Natural killer cell treated with Interleukin-12 subunit alpha and Interleukin-12 subunit beta and Interleukin-15 and Interleukin-18, amount 100 ng/mL, for 72 hours (primary cell): ENCODE measurements at places on chromosomes 3 and 15. TPM values are rescaled to one million over a fixed set of nuclear protein-coding genes. Genes with fewer than 3 reads are reported as not detected.

Gene SPINK8
- total RNA-seq, result not detected

DNA sequence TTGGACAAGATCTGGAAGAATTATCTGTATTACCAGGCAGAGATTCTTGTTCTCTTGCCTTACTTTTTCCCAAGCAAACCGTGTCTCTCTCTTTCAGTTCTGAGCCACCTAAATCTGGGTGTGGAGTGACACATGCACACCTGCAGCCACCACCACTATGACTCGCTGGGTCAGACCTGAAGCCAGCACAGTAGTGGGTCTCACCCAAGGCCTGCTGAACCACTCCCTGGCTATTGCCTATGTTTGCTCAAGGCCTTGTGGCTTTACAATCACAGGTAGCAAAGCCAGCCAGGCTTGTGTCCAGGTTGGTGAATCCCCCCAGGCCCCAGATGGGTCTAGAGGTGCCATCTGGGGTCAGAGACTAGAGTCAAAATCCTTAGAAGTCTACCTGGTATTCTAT lies 28.7 kb upstream of the COPB2 start:
- no peak for DNase-seq

GRCh38 chr15:71097890-71098289 lies 17.4 kb upstream of the THSD4 start:
- DNase-seq, result no peak

DNA sequence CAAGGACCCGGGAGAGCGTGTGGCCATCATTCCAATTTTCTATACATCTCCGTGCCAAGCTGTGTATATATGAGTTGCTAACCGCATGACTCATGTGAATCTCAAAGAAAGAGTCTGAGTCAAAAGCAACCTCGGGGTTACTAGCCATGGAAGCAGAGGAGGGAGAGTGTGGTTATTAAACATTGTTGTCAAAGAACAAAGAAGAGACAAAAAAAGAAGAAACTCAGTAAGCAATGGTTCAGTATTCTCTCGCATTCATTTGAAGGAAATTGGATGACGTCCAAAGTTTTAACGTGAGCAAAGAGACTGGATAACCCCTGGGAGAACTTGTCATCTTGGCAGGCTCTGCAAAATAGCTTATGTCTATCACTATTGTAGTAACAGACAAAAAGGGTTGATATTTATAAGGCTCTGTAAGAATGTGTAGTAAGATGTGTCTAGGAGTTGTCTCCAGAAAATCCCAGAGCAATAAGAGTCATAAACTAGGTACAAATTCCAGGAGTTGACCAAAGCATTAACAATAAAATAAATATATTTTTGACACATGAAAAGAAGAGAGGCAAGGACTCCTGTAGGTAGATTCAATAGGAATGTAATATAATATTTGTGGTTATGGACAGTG lies 52.8 kb upstream of the GRM7 start:
- no peak for DNase-seq

Gene INO80
- 55.7 TPM for total RNA-seq

- no peak for DNase-seq
Measured at GRCh38 chr3:121895121-121895520, 920 bp downstream of the SLC15A2 start.

DNA sequence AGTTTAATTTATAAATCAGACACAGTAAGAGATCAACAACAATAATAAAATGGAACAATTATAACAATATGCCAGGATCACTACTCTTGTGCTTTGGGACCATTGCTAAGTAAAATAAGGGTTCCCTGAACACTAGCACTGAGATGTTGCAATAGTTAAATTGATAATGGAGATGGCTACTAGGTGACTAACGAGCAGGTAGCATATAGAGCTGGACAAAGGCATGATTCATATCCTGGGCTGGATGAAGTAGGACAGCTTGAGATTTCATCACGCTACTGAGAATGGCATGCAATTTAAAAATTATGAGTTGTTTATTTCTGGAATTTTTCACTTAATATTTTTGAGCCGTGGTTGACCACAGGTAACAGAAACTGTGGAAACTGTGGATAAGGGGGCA lies 20.7 kb upstream of the MYZAP start:
- DNase-seq, result no peak

- no peak for DNase-seq
Measured at GRCh38 chr3:40924559-40925141, 274.7 kb upstream of the CTNNB1 start.

DNA sequence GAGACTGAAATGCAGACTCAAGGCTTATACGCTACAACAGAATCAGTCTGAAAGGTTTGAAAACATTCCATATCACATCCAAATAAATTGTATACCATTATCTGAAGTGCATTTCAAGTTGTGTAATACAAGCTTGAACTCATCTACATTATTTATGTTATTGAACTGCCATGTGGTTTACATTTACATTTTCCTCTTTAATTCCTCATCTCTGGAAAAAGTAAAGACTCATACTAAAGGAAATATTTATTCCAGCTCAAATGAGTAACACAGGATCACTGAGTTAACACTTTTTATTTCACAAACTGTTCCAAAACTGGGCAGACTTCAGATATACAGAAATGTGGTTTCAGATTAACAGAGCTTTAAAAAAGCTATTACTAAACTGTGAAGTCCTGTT lies 282.5 kb downstream of the ULK4 start:
- DNase-seq, result no peak

GRCh38 chr3:98754483-98754882 lies 8.7 kb upstream of the ST3GAL6 start:
- no peak for DNase-seq

DNA sequence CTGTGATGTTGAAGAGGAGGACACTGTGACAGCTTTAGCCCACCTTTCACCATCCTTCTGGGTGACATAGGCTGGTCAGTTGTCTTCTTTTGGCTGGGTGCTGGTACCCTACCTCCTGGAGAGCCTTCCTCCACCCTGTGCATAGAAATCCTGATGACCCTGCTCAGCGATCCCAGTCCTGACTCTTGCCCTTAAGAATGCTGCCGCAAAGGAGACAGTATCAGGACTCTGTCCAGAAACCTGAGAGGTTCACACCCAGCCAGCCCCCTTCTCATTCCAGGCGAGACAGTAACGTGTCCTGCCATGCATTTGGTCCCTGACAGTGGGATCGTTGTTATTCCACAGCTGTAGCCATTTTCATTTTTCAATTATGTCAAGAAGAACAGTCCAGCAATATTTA lies 312.8 kb upstream of the CHRM5 start:
- DNase-seq, result no peak

Gene C15orf62
- 0.12 TPM for total RNA-seq

- DNase-seq, result no peak
Measured at GRCh38 chr15:68582236-68582635, 3.4 kb downstream of the CORO2B start.

Gene IL5RA
- total RNA-seq, result not detected

GRCh38 chr3:36736301-36736700 lies 28.1 kb downstream of the DCLK3 start:
- no peak for DNase-seq

DNA sequence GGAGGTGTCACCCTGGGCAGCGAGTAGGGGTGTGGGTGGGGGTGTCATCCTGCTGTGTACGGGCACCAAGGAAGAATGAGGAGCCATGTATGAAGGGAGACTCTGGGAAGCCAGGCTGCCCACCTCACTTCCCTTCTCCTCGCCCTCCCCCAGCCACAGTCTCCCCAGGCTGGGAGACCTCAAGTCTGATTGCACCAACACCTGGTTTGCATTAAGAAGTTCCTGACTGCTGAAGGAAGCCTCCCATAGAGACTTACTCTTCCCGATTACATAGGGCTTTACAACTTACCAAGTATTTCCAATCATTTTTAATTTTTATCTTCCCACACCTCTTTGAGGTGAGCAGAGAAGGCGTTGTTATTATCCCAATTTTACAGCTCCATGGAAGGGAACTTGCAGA lies 29.5 kb upstream of the SMAD3 start:
- no peak for DNase-seq

GRCh38 chr15:39682366-39682765 lies 100.3 kb downstream of the FSIP1 start:
- DNase-seq, result no peak

GRCh38 chr3:138438896-138439295 lies 4.5 kb downstream of the ESYT3 start:
- no peak for DNase-seq

Gene SV2B
- total RNA-seq, result not detected

GRCh38 chr3:20696388-20697150 lies 510.6 kb upstream of the SGO1 start:
- DNase-seq, result no peak

GRCh38 chr15:62853114-62853840 lies 189.3 kb upstream of the TPM1 start:
- no peak for DNase-seq

- no peak for DNase-seq
Measured at GRCh38 chr3:194166682-194167479, 30.9 kb downstream of the HES1 start.

Gene NANOGP8
- not detected for total RNA-seq

- DNase-seq, result no peak
Measured at GRCh38 chr15:41567862-41568261, 8.8 kb downstream of the TYRO3 start.

- DNase-seq, result no peak
Measured at GRCh38 chr15:36791844-36792571, 212.6 kb downstream of the CDIN1 start.

GRCh38 chr3:188712248-188712924 lies 459.4 kb upstream of the TPRG1 start:
- no peak for DNase-seq

GRCh38 chr3:31196881-31197364 lies 302.5 kb upstream of the GADL1 start:
- DNase-seq, result no peak

GRCh38 chr3:73753985-73754384 lies 129.2 kb upstream of the PDZRN3 start:
- DNase-seq, result no peak

DNA sequence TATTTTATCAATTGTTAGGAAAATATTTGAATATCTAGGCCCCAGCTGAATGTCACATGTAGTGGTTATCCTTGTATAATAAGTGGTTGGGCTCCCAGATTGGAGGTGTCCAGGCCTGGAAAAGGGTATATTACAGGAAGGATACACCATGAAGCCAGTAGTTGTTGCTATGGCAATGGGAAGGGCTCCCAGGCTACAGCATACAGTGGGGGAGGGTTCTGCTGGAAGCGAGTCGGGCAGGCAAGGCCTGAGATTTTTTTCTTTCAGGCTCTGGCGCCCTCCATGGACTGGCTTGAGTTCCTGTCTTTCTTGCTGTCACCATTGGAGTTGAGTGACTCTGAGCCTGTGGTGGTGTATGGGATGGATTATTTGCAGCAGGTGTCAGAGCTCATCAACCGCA lies 8.9 kb downstream of the ECE2 start:
- DNase-seq, result no peak

Gene TAGLN3
- total RNA-seq, result not detected

Gene SCAMP5
- 2.7 TPM for total RNA-seq

DNA sequence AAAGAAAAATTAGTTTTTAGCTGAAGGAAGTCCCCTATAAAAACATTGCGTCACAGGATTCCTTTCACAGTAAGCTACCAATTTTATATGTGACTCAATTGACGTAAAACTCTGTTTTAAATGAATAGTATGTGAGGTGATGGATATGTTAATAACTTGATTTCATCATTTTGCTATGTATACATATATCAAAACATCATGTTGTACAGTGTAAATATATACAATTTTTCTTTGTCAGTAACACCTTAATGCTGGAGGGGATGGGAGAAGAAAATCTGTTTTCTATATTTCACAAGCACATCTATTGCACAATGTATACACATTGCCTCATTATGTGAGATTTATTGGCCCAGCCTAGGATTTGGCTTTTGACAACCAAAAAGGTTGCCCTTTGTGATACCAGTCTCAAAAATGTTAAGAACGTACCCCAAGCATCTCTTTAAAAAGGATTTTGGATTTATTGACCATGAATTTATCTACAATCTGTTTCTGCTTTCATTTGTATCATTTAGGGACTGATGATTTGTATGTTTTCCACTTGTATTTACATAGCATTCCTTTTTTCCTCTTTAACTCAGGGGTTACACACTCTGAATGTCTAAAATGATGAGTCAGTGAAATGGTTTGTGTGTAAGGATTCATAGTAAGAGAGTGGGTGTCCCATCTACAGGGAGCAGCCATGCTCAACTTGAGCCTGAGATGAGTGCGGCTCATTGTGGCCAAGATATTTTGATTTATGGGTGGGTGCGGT lies 62.6 kb downstream of the CRTC3 start:
- DNase-seq, result no peak

- DNase-seq, result no peak
Measured at GRCh38 chr3:123405021-123405420, 43.9 kb downstream of the ADCY5 start.

DNA sequence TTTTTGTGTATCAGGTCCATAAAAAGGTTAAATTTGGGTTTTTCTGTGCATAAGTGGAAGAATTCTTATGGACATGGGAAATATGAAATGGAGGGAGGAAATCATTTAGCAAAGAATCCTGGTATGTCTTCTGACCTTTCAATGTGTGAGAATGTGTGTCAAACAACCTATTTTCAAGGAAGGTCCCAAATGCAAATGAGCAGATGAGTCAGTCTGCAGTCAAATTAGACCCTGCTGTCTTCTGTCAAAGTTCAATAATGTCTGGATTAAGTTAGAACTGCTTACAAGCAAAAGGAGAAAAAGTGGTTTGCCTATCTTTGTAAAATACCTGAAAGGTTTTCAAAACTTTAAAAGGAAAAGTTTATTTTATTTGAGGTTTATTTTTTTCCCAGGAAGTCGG lies 15.3 kb downstream of the FBN1 start:
- DNase-seq, result no peak

DNA sequence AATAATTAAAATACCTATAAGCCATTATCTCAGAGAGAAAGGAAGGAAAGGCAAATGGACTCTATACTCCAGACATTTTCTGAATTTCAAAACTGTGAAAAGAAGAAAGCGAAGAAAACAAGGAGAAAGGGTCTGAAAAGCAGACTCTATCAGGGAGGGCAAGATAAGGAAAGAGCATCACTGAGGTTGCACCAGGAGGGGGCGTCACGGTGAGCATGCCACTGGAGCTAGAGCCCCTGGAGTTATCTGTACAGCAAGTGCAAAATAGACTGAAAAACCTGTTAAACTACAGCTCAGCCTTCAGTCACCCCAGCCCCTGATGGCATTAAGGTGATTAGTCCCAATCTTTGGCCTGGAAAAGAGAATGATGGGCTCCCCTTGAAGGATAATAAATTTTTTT lies 514.3 kb downstream of the GABRG3 start:
- DNase-seq, result no peak

DNA sequence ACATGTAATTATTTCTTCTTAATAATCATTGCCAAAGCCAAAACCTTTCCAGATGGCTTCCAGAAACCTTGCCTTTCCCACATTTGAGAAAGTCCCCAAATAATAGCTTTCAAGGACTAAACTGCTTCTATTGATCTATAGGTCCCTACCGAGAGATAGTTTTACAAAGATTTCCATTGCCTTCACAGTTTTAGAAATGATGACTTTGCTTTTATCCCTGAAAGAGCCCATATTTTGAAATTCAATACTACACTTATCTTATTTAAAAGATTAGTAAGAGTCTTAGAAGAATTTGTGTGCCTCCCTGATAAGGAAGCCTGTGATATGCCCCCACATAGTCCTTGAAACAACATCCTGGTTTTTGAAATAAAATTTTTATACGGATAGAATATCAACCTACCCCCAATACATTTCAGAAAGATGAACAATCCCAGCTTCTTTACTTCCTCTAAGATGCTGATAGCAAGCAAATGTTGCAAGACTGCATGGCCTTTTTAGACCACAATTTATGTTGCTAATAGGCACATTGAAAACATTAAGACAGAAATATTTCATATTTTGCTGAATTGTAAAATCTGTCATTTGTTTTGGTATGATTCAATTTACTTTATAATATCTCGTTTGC lies 146.3 kb downstream of the TMCO5A start:
- DNase-seq, result no peak
